ENCODE measurements at places on chromosomes 6 and 20. TPM values are rescaled to one million over a fixed set of nuclear protein-coding genes. Genes with fewer than 3 reads are reported as not detected.

Gene MAFB
- 0.07 TPM for total RNA-seq

Gene WFDC2
- not detected for total RNA-seq

Gene SNX21
- 6.9 TPM for total RNA-seq

Gene HLA-DOB
- 0.23 TPM for total RNA-seq

Gene LY86
- not detected for total RNA-seq

Data from A549 treated with ZK216348 at 1 μM for 4 hours (cell line).